Omental fat pad (tissue), 4 donors: ENCODE measurements at places on chromosomes 16 and 17. TPM values are rescaled to one million over a fixed set of nuclear protein-coding genes. Genes with fewer than 3 reads are reported as not detected.

GAS7 gene
- 36.4 TPM for total RNA-seq

DNA sequence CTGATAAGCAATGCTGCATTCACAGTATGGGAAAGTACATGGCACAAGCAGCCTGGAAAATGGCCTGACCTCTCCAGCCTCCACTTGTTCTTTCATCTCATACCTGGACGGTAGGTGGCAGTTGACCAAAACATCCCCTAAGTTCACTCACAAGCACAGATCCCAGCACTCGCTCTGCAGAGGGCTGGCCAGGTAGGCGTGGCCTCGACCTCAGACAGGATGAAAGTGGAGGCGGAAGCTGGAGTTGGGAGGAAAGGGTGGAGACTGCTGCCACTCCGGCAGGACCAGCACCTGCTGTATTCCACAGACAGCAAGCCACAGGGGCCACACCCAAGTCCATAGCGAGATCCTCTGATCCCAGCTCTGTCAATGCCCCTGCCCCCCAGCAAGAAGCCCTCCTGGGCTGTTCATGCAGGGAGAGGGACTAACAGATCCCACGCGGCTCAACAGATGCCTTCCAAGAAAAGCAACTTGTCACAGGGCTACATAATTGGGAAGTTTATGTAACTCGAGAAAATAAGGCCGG lies 31.3 kb downstream of the ZCCHC14 start:
- DNase-seq = no peak

DNA sequence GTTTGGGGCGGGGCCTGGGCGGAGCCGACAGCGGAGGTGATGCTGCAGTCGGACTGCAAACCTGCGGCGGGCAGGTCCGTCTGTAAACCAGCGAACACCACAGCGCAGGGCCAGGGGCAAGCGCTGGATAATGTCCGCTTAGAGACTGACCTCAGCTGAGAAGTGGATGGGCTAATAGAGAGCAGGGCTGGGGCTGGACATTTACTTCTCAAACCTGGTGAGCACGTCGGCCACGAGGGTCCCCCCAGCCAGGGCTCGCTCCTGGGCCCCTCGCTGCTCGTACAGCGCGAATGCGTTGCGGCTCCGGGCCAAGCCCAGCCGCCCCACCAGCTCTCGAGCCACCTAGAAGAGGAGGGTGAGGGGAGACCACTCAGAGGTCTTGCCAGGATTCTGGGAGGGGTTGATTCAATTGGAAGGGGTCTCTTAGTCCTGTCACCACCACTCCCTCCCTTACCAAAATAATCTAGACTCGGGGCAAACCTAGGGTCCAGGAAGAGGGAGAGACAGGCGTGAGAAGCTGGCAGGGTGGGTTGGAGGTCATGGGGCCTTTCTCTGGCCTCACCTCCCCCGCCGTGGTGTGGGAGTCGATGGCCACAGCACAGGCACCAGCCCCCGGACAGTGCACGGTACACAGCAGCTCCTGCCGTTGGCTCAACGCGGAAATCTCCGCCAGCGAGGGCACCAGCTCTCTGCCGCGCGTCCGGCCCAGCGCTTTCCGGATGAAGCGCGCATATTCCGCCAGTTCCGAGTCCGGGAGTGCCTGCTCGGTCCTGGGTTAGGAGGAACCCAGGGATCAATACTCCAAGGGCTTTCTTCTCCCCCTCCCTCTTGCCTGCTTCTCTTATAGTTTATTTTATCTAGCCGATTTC lies 5.8 kb downstream of the PLEKHH3 start:
- no peak for DNase-seq

DNA sequence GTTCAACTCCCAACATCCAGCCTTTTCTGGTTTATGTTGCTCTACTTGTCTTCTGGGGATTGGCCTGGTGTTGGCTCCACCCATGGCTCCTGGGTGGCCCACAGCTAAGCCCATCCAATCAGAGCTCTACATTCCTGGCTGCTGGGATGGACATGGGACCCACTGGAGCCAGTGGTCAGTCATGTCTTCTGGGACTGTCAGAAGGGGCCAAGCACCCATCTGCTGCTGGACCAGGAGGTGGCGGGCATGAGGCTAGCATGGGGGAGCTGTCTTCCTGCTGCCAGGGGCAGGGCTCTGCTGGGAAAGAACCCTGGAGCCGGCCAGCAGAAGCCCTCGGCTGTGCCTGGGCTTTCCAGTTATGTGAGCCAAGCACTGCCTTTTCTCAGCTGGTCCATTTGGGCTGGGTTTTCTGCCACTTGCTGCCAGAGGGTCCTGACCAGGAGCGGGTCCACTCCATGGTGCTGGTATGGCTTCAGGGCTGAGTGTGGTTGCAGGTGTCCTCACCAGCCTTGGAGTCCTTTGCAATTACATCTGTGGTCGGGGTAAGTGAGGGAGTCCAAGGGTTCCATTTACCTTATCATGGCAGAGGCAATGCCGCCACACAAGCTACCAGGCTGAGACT lies 17.4 kb upstream of the ZNF469 start:
- no peak for DNase-seq

DNA sequence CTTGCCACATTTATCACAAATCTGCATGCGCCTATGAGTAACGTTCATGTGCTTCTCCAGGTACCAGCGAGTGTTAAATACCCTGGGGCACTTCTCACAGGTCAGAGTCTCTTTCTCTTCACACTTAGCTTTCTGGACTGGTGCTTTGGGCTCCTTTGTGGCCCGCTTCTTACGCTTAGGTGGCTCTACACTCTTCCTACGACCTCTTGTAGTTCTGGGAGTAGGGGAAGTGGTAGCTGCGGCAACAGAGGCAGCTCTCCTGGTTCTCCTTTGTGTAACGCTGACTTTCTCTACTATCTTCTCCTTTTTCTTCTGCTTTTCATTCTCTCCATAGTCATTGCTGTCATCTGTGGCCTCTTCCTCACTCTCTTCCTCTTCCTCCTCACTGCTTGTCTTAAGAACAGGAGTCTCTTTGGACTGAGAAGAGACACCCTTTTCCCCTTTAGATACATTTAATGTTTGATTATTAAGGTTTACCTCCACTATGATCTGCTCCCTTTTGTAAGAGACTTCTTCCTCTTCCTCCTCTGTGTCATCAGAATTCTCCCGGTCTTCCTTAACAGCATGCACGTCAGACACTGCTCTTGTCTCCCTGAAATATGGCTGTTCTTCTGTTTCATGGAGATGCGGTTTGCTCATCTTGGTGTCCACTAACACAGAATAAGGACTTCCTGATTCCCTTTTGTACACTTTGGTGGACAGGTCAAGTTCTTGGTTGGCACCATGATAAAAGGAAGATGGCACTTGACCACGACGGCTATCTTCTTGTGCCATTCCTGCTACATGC lies 45.0 kb downstream of the ZNF652 start:
- DNase-seq = no peak

DNA sequence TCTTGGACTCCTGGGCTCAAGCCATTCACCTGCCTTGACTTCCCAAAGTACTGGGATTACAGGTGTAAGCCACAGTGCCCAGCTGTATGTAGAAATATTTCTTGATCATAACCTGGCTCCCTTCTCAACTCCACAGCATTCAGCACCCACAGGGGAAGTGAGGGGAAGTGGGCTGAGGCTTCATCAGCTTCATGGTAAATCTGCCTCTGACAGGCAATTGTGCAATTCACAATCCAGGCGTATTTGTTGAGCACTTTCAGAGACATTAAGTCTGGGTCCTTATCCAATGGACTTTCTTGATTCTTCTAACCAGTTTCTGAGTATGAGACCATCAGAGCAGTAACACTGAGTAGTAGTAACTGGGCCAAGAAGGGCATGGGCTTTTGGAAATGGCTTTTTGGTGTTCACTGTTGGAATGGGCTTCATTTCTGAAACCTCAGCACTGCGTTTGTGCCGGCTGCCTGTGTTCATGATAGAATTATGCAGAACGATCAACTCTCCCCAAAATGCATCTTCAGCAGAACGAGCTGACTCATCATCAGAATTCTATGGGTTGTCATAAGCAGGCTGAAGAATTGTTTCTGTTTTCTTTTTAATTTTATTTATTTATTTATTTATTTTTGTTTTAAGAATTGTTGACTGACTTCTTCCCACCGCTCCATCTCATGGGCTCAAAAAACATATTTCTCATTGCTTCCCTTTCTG lies 28.9 kb downstream of the FAM20A start:
- DNase-seq = no peak

DNA sequence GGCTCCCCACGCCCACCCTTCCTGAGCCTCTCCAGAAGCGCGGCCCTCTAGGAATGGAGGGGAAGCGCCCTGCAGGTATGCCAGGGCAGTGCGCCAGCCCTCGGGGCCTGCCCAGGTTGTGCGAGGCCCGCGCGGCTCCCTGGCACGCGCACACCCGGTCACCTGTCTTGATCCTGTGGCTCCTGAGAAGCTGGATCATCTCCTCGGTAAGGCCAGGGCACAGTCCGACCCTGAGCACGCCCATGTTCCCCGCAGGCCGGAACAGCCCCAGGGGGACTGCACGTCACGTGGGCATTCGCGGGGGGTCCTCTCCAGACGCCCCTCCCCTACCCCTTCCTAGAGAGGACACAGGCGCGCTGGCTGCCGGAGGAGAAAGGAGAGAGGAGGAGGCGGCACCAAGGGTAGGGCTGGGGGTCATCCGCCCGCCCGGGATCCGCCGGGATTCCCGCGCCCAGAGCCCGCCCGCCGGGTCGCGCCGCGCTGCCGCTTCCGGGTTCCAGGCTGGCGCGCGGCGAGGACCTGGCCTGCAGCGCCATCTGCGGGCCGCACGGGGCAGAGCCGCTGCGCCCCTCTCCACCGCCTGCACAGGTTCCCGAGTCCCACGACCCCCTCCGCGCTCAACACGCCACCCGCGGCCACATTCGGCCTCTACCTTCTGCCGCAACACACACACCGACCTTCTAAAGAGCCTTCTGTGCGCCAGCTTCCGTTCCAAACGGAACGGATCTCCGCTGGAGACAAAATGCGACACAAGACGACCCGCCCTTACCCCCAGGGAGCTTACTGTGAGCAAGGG lies at the start of gene RAD51D:
Gene RAD51D, minus strand, starts transcription at position 491 of the 796 bp plus-strand sequence. Its CDS starts 247 bp downstream, at position 244.
- peak; percentile 44 for DNase-seq
